ENCODE measurements at places on chromosomes 11 and 22.

DNA sequence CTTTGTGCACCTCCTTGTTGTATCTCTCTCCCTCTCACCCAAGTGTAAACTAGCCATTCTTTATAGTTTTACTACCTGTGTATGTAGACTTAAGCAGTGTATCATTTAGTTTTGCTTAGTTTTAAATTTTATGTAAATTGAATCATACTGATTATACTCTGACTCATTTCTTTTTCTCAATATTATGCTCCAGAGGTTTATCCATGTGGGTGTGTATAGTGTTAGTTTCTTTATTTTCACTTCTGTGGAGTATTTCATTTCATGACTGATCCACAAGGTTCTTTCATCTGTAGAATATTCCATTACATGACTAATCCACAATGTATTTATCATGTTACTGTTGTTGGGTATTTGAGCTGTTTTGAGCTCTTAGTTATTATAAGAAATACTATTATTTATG lies 62.0 kb downstream of the CCDC34 start:
- DNase-seq: no peak

- peak; percentile 71 for DNase-seq
Measured at GRCh38 chr11:746289-747157, 741 bp upstream of the TALDO1 start.

DNA sequence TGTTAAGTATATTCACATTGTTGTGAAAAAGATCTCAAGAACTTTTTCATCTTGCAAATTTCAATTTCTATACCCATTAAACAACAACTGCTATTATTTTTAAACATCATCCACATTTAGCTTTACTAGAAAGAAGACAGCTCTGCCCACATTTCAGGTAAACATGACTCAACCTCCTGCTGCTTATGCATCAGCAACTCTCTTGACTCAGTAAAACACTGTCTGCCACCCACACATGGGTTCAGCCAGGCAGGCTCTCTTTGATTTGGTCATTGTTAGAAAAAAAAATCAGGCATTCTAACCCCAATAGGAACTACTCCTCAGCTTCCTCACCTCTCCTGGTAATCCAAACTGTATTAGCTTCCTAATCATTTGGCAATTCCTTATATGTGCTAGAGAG lies 5.1 kb upstream of the ENDOD1 start:
- no peak for DNase-seq

DNA sequence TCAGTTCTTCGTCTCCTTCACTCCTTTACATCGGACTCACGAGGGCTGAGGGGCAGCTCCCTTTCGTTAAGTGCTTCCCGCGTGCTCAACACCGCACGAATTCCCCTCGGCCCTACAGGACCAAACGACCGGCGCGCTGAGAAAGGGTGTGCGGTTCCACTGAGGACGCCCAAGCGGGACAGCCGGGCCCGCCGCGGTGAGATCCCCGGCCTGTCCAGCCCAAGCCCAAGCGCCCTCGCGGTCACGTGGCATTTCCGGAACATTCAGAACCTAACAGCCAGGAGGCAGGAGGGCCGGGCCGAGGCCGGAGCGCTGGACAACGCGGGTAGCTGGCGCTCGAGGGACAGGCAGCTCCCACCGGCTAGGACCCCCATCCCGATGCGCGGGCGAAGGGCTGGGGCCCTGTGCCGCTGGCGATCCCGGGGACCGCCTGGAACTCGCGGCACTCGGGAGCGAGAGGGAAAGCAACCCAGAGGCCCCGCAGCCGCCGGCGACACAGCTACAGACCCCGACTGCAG lies 737 bp upstream of the STIP1 start:
- no peak for DNase-seq

GRCh38 chr11:130827451-130828377 lies 88.6 kb downstream of the SNX19 start:
- DNase-seq: peak; percentile 75

- no peak for DNase-seq
Measured at GRCh38 chr11:45266676-45267020, 19.5 kb downstream of the SYT13 start.

DNA sequence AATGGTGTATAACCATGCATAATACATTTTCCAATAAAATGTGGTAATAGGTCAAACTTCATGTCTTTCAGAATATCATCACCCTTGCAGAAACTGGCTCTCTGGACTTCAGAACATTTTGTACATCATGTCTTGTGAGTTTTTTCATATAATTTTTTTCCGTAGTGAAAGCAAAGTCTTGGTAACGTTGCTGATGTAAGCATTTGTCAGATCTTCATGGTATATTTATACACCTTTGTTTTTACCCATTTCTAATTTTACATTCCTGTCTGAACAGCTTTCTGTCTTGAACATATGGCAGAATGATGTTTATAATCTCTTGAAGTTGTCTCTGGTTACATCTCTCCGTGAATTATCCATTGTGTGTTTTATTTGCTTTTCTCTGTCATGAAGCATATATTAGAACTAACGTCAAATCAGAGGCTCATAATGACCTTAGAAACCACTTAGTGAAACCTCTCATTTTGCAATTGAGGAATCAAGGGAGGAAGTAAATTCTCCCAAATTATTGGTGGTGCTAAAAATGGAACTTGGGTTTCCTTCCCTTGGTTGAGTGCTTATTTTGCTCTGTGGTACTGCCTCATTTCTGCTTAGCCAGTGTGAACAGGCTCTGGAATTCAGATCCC lies 37.4 kb downstream of the CSRP3 start:
- no peak for DNase-seq

GRCh38 chr22:40572976-40573375 lies 63.5 kb downstream of the MRTFA start:
- DNase-seq: no peak

DNA sequence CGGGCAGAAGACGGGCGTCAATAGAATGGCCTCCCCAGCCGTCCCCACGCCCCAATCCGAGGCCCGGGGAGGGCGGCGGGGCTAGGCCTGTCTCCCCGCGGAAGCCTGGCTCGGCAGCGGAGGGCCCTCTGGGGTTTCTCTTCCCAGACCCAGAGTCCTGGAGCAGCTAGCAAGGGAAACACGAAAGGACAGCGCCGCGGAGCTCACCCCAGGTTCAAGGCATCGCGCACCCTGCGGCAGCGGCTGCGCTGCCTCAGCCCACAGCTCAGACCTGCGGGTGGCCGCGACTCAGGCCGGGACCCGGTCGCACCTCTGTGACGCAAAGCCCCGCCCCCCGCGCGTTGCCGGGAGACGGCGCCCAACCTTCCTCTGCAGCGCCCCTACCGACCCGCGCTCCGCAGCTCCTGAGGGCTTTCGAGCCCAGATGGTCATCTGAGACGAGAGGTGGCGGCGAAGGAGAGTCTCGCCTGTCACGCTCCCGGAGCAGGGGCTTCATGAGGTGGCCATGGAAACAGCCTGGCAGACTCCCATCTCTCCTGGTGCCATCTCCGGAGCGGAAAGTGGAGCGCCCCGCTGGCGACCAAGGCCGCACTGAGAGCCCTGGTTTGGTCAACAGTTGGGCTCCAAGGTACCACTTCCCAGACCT lies at the start of gene RNF141:
RNF141 (minus strand) TSS at position 273 of the 646 bp plus-strand sequence. CDS start 7,029 bp downstream, outside the sequence.
- DNase-seq: peak; percentile 98
